ENCODE measurements at places on chromosomes 5 and 9.

DNA sequence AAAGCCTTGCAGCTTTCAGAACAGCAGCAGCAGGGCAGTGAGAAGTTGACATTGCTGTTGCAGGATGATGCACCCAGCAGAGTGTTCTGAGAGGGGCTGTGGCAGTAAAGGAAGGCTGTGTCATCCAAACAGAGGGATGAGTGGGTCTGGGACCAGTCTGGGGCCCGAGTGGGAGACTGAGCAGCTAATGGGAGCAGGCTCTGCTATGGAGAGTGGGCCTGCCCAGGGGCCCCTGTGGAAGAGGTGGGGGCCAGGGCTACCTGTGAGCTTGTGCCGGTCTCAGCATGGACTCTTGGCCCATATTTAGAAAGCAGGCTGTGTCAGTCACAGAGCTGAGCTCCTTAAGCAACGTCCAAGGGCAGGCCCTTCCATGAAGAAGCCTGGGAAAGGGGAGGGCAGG is 26.0 kb upstream of the PITX1 start:
- no peak for DNase-seq

- no peak for DNase-seq
Measured at GRCh38 chr9:105890046-105890822, 195.9 kb downstream of the TMEM38B start.

DNA sequence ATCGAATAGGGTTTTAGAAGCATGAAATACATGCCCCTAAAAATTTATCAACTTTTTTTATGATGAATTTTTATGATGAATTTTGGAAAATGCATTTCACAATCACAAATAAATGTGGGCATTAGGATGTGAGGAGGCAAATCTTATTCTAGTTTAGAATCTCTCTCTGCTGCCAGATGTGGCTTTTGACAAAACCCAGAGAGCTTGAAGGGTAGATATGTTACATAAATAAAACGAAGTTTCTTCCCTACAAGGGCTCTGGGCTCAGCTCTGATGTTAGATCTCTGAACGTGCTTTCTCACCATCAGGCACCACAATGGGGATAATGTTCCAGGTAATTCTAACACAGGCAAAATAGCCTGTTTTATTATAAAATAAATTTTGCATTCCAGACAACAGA is 102.3 kb upstream of the ADAMTSL1 start:
- DNase-seq, result no peak

DNA sequence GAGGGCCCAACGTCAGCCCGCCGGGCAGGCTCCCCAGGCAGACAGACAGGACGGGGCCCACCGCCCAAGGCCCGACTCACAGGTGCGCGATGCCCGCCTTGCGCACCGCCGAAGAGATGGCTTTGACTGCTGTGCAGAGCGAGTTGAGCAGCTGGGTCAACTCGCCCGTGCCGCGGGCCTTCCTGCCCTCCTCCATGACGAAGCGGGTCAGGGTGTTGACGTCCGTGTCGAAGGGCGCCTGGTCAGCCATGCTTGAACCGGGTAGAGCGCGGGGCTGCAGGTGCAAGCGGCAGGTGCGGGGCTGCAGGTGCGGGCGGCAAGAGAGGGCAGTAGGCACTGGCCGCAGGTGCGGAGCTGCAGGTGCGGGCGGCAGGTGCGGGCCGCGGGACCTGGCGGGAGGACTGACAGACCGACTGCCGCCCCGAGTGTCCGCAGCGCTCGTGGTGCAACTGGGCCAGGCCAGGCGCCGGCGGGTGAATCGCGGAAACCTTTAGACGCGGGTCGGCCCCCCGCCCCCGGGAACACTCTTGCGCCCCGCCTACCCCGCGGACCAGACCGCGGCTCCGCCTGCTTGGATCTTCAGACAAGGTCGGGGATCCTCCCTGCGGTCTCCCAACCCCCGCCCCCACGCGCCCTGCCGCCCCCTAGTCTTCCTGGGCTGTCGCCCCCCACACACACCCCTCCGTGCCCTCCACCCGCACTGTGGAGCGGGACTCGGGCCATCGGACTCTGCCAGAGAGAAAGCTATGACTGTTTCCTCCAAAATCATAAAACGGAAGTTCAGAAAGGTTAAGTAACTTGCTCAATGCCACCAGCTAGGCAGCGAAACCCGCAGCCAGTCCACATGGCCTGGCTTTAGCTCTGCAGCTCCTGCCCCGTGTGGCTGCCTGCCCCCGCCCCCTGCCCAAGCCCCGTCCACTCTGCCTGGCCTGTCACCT is at the start of gene FBP1:
Gene FBP1, minus strand, starts transcription at position 458 of the 938 bp plus-strand sequence. Its CDS starts 208 bp downstream, at position 250.
- peak; percentile 47 for DNase-seq
